ENCODE measurements at places on chromosomes 6 and 20.

- DNase-seq = no peak
Measured at GRCh38 chr6:115053169-115053860, 710.5 kb upstream of the HS3ST5 start.

GRCh38 chr6:14292119-14292518 is 174.5 kb downstream of the CD83 start:
- no peak for DNase-seq

DNA sequence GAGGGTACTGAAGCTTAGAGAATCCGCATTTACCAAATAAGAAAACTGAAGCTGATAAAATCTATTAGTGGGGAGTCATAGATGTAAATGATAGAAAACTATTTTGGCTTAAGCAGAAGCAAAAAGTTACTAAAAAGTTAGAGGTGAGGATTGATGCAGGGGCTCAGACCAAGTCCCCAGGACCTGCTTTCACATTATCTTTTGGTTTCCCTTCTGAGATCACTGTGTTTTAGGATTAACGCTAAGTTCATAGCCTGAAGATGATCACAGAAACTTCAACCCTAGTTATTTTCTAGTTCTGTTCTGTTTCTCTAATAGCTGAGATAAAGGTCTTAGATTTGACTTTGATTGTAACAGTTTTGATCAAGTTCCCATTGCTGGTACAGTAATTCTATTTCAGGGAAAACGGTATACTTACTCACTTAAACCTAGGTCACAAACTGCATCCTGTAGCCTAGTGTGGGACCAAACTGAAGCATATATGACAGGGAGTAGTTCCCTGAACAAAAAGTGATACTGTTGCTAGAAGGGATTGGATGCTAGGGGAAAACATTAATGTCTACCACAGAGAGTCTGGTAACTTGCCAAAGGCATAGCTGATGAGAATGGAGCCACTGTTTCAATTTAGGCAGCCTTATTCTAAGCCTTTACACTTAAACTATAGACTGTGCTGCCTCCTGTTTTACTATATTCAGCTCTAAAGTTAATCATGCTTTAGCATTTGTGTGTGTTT is 13.1 kb downstream of the CYB5R4 start:
- no peak for DNase-seq

DNA sequence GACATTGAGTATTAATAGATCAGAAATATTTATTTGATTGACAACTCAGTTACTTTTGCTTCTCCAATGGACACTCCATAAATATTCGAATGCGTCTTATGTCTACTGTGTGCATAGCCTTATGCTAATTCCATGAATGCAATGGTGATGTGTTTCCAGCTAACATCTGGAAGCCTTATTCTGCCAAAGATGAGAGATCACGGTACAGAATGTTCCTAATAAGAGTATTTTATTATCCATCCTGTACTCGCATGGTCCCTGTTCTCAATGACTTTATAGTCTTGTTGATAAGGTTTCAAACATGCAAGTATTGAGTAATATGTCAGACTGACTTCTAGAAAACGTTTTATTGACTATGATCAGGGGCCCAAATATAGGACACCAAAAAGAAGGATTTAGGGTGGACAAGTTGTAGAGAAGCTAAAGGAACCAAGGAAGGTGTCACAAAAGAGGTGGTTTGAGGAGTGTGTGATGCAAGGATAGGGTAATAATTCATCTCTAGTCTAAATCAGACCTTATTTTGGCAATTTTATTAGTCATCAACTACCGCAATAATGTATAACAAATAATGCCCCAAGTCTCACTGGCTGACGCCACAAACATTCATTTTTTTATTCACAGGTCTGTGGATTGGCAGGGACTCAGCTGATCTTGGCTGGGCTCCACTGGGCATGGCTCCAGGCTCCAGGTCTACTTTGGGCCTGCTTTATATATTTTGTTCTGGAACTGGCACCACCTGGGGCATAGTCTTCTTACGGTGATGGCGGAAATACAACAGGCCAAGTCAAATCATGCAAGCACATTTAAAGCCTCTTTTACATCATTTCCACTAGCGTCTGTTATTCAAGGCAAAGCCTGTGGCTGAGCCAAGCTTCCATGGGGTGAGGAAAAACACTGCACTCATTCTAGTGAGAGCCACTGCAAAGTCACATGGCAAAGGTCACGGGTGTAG is 24.5 kb upstream of the CD83 start:
- no peak for DNase-seq

- DNase-seq = no peak
Measured at GRCh38 chr6:169604076-169604475, 97.8 kb downstream of the WDR27 start.

DNA sequence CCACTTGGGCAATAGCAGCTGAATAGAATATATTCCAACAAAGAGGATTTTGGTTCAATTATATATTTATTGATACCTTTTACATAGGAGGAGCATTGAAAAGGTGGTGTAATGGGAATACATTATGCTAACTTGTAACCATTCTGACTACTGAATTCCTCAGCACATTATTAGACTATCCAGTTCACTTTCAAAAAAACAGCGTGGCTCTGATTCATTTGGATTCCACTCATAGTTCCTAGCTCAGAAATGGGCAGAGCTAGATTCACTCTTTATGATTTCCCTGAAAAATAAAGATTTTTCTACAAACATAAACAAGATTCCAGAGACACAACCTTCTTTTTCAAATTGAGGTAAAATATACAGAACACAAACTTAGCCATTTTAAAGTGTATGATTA is 9.2 kb upstream of the TRERF1 start:
- DNase-seq = no peak

- no peak for DNase-seq
Measured at GRCh38 chr6:1995636-1996035, 249.8 kb downstream of the GMDS start.

GRCh38 chr6:31657406-31658157 is 1.9 kb downstream of the APOM start:
- no peak for DNase-seq

- DNase-seq = no peak
Measured at GRCh38 chr6:161161889-161162624, 111.8 kb downstream of the AGPAT4 start.

GRCh38 chr6:136822046-136822375 is 381 bp upstream of the PEX7 start:
- DNase-seq = no peak

GRCh38 chr6:4397307-4397706 is 261.9 kb upstream of the ECI2 start:
- DNase-seq = no peak

DNA sequence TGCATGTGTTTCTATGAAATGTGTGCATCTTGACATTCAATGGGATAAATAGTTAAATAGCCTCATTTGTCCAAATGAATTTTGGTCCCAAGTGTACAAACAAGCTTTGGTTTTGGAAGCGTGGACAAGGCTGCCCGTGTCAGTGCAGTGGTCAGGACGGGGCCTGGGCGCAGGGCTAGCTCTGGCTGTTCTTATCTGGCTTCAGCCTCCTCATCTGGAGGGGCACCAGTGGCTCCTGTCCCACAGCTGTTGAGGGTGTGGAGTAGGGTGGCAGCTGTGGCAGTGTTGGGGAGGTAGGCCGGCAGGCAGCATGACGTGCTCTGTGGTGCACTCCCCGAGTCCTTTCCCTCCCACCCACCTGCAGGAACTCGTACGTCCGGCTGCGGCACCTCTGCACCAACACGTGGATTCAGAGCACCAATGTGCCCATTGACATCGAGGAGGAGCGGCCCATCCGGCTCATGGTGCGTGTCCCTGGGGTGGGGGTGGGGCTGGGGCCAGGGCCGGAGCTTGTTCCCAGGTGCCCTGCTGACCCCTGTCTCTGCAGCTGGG is 43.5 kb downstream of the ITPR3 start:
- no peak for DNase-seq

DNA sequence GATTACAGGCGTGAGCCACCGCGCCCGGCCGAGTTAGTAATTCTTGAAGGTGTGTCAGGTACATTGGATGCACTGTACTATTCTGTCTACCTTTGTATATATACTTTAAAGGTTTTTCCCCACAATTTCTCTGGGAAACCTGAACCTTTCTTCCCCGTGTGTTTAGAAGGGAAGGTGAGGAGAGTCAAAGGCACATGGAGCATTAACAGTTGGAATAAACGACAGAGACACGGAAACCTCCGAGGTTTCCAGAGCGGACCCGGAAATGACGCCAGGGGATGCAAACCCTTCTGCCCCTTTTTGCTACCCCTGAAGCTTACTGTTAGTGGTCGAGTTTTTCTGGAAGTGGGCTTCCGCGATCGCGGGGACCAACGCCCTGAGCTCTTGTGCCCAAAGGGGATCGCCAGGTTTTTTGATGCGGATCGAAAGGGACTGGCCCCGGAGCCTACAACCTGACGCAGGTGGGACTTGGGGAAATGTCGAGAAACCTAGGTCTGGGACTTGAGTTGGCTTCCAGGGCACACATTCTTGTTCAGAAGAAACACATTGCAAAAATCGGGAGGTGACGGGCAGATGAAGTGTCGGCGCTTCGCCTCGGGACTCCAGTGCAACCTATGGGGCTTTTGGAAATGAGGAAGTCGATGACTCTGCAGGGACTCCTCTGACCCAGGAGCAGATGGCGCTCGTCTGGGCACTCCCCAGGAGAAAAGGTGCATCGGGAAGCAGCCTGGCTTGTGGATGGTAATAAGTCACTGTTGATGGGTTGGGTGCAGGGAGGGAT is 218.2 kb downstream of the OR2B2 start:
- DNase-seq = peak; percentile 35

DNA sequence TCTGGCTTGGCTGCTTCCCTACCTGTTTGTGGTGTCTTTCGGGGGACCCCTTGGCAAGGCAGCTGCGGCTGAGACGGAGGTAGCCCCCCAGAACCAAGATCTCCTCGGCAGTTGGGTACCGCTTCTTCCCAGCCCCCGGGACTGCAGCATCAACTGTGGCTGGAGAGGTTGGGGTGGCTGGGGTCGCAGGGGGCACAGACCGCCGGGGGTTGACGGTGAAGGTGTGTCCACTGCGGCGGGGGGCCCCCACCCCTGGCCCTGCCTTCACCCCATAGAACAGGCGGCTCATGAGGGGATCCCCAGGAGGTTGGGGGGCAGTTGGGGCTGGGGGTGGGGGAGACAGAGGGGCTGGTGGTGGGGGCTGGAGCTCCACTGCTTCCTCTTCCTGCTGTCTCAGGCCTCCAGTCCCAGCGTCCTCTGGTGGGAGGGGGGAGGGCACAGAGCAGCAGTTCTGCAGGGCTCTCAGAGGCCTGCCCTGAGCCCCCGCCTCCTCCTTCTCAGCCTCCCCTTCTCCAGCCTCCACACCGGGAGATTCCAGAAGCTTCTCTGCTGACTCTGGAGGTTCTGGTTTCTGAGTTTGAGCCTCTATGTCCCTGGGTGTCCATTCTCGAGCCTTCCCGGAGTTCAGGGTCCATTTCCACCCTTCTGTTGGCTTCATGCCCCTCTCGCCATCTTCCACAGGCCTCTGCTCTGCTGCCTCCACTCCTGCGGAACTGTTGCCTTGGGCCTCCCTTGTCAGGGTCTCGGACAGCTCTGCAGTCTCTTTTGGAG is 1.9 kb downstream of the PPP1R18 start:
- DNase-seq = no peak

DNA sequence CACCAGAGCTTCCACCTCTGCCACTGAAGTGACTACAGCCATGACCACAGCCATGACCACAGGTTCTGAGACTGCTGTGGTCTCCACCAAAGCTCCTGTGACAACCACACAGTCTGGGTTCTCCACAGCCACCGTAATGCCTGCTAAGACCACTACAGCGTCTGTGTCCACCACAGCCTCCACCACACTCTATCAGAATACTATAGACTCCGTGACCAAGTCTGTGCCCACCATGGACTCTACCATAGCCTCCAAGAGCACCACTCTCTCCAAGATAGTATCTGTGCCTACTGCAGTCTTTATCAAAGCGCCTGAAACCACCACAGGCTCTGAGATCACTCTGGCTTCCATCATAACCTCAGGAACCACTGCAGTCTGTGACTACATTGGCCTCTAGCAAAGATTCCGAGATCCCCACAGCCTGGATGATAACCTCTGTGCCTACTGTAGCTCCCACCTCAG is 18.3 kb upstream of the MUC21 start:
- DNase-seq = no peak

DNA sequence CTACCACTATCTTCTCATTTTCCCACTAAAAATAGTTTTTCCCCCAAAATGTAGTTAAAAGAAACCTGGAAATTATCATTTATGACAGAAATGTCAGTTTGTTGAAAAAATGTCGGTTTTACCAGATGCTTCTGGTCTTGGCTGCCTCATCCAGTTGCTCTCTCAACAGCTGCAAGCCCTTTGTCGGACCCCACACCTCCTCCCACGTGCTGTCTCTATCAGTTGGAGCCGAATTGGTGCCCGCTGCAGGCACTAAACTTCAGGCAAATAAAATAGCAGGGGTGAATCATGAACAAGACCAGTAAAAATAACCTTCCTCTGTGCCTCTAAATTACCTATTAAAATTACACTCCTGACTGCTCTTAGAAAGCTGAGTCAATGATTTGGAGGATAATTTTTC is 129.5 kb upstream of the CEP162 start:
- no peak for DNase-seq

GRCh38 chr20:25057234-25058050 is 497 bp downstream of the ACSS1 start:
- DNase-seq = no peak

- peak; percentile 92 for DNase-seq
Measured at GRCh38 chr20:346640-347316, at the start of gene NRSN2. Gene NRSN2, plus strand, starts transcription at chr20:347111. Its CDS starts 2,533 bp downstream, at chr20:349644.

DNA sequence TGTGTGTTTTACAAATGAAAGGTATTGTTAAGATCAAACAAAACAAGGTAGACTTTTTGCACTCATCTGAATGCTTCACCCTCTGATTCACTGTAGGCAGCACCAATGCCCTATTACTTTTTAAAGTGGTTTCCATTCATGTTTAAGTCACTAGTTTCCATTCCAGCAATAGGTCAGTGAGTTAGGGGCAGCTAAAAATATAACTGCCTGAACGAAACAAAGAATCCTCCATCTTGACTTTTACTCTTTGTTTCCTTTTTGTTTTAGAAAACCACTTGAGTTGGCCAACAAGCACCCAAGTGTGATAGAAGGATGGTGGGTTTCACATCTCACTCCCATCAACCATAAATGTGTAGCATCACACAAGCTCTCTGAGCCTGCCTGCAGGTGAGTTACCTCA is 25.5 kb downstream of the CLIC5 start:
- DNase-seq = no peak

DNA sequence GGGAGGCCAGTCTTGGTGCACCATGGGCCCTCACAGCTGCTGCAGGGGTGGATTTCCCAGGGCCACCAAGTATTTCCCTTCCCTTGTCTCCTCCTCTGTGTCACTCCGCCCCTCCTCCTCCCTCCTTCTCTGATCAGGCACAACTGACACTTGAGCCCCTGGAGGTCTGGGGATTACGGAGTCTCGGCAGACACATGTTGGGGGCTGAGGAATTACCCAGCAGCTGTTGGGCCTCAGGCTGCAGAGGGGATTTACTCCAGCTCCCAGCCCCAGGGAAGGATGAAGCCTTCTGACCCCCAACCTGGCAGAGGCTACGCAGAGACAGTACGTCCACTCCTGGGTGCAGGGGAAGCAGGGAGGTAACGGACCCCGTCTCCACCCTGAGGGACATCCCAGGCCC is 420.5 kb upstream of the SULF2 start:
- peak; percentile 85 for DNase-seq
